T-cell (primary cell): ENCODE measurements at places on chromosomes 2 and 18.

DNA sequence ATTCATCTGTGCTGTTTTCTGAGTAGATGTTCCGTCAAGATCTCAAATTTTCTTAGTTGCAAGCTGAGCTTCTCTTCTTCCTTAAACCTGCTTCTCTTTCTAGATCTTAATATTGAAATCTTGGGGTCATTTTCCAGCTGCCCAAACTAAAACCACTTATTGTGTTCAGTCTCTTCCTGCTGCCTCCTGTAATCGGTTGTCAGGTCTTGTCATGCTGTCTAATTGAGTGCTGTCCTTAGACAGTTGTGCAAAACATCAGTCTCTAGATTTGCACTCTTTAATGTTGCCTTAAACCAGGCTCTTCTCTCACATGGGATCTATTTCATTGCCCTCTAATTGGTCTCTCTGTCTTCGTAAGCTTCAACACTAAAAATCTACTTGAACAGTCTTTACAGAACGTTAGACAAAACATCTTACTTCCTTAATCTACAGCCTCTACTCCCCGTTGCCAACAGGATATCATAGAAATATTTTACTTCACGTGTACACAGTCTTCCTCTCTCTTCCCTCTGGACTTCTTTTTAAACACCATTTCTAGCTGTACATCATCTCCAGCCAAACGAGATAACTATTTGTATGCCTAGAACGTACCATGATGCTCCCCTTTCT, 34.9 kb downstream of the GPD2 start:
- DNase-seq: no peak

- no peak for DNase-seq
Observed at GRCh38 chr18:24272229-24272525, 125.4 kb downstream of the OSBPL1A start.

GRCh38 chr2:240277807-240278522, 137.5 kb upstream of the OTOS start:
- DNase-seq: no peak

DNA sequence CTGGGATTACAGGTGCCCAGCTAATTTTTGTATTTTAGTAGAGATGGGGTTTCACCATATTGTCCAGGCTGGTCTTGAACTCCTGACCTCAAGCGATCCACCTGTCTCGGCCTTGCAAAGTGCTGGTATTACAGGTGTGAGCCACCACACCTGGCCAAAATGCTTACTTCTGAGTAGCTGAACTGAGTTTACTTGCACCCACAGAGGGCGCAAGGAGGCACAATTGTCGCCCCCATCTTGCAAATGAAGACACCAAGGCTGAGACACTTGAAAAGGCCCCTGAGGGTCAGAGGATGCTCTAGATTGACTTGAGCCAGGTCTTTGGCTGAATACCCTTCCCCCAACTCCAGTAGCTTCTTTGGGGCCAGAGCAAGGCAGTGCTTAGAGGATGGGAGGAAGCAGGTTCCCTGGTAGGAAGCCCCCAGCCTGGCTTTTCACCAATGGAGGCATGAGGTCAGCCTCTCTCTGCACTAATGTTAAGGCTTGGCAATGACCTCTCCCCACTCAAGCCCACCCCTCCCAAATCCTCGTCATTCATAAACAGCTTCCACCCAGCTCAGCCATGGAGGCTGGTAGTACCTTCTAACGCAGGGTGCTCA, 14.5 kb upstream of the KIF1A start:
- DNase-seq: no peak

DNA sequence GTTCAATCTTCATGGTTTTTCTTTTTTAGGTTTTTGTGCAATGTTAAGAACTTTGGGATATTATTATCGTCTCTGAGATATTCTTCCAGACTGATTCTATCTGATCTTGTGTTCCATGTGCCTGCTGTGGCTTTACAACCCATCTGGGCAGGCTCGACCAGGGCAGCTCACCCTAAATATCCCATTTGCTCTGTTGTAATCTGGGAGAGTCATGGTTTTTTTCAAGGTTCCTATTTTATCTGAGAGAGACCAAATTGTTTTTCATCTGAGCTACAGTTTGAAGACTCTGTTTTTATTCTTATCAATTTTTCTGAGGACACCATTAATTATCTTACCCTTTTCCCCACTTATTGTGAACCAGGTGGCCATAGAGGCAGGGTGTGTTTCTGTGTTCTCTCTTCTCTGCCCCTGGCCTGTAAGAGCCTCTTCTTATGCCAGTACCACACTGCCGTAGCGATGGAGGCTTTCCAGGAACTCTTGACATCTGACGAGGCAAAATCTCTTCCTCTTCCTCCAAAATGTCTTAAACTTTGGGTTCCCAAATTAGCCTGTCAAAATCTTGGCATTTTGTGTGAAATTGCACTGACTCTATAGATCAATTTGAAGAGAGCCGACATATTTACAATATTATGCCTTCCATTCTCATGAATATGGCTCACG, 3.1 kb downstream of the SP140L start:
- no peak for DNase-seq

DNA sequence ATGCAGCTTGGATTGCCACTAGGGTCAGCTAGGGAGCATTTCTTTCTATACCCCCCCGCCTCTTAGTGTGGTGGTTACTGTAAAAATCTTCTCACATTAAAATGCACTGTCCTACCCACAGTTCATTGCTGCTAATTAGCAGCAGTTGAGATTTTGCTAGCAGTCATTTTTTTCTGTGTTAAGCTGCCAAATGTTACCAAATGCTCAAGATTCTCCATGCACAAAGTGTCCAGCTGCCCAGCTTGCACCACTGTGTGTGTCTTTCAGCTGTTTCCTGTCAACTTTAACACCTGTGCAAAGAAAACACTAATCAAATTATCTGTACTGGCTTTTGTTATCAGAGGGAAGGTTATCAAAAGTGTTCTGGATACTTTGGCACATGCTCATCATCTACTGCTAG, 679.3 kb downstream of the NR4A2 start:
- no peak for DNase-seq

GRCh38 chr2:135093670-135094330, 41.7 kb downstream of the RAB3GAP1 start:
- no peak for DNase-seq

GRCh38 chr2:209383212-209383611, 40.6 kb upstream of the MAP2 start:
- no peak for DNase-seq

DNA sequence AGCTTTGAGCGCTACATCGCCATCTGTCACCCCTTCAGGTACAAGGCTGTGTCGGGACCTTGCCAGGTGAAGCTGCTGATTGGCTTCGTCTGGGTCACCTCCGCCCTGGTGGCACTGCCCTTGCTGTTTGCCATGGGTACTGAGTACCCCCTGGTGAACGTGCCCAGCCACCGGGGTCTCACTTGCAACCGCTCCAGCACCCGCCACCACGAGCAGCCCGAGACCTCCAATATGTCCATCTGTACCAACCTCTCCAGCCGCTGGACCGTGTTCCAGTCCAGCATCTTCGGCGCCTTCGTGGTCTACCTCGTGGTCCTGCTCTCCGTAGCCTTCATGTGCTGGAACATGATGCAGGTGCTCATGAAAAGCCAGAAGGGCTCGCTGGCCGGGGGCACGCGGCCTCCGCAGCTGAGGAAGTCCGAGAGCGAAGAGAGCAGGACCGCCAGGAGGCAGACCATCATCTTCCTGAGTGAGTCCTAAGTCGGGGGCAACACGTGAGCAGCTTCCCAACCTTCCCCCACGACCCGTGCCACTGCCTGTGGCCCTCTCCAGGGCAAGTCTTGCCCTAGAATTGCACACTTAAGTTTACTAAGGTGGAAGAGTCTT, 928 bp downstream of the GPR39 start:
- DNase-seq: no peak

DNA sequence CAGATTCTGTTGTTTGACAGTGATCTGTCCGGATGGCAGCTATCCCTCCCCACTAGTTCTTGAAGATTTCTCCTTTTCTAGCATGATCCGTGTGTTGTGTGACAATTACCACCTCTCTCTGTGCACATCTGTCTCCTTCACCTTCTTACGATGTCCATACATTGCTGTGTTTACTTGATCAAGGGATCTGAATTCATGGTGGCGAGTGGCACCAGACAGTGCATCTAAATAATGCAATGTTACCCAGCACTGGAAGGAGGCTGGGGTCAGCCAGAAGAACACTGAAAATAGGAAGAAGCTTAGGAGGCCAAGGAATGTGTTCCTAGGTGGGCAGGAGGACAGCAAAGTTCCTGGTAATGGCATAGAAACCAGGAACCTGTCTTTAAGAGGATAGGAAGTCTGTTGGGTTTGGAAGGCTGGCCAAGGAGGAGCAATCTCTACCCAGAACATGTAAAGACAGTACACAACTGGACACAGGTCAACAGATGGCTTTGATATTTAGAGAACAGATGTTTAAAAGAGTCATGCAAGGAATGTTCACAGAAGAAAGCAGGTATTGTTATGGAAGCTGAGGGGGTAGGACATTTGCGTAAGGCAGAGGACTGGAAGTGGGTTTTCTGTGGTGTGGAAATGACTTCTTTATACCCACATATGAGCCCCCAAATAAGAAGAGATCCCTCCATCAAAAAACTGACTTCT, 126.4 kb downstream of the HRH4 start:
- DNase-seq: no peak

DNA sequence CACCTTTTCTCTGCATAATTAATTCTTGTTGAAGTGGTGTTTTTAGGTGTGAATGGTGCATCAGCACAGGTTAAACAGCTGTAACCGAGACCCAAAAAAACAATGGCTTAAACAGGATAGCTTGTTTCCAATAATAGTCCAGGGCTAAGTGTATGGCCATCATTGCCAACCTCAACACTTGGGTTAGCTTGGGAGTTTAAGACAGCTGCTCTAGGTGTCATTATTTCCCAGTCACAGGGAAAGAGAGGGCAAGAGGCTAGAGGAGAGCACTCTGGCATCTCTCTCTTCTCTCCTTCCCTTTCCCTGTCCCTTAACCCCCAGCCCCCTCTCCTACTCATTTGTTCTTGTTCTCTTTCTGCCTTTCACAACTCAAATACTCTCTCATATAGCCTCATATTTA, 21.1 kb downstream of the BIRC6 start:
- no peak for DNase-seq

- DNase-seq: no peak
Observed at GRCh38 chr2:47050021-47050760, 104.9 kb downstream of the STPG4 start.

DNA sequence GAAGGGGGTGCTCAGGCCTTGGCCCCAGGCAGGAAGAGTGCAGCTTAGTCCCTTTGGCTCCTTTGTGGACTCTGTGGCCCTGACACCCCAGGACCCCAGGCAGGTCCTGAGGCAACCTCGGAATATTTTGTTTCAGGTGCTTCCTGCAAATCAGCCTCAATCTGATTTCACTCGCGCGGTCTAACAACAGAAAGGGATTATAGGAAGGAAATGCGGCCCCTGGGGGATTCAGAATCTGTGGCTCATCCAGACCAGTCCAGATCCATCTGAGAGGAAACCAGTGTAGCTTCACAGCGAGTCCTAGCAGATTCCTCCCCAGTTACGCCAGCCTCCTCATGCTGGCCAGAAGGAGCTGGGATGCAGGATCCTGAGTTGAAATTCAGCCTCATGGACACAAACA, 59.5 kb upstream of the YWHAQ start:
- DNase-seq: no peak

DNA sequence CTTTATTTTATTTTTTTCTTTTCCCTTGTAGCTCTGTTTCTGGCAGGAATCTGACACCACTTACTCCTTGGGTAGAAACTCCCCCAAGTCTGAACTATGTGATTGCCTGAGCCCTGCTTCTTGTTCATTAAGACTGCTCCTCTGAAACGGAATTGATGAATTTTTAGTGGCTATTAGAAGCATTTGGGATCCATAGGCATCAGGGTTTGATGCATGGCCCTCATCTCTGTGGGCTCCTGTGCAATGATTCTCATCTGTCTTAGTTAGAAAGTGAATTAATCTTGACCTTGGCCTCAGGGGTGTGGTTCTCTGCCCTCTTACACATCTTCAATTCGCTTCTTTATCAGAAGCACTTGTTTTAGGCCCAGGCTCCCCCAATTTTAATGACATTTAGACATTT, 31.0 kb upstream of the DARS1 start:
- DNase-seq: no peak

- no peak for DNase-seq
Observed at GRCh38 chr2:191155608-191156071, 4.8 kb upstream of the STAT4 start.

GRCh38 chr2:240601831-240602160, 15.3 kb downstream of the CAPN10 start:
- DNase-seq: no peak

DNA sequence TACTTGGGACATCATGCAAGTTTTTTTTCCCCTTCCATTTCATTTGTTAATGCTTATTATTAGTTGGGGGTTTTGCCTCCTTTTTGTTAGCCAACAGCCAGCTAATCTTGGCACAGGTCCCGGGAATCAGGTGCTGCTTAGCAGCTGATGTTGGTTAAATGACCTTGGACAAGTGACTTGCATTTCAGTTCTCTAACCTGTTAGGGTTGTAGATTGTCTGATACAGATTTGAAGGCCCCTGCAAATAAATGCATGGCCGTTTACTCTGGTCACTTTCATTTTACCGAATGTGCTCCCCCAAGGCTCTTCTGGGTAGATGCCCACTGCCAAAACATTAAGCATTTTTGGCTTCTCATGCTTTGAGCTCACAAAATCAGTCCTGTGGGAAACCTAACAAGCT, 120.9 kb downstream of the SPTBN1 start:
- no peak for DNase-seq

- DNase-seq: no peak
Observed at GRCh38 chr18:48923746-48924629, 26.8 kb downstream of the SMAD7 start.

- no peak for DNase-seq
Observed at GRCh38 chr2:147511491-147511948, 333.3 kb upstream of the ACVR2A start.

- no peak for DNase-seq
Observed at GRCh38 chr18:48638896-48639771, 100.3 kb downstream of the CTIF start.

DNA sequence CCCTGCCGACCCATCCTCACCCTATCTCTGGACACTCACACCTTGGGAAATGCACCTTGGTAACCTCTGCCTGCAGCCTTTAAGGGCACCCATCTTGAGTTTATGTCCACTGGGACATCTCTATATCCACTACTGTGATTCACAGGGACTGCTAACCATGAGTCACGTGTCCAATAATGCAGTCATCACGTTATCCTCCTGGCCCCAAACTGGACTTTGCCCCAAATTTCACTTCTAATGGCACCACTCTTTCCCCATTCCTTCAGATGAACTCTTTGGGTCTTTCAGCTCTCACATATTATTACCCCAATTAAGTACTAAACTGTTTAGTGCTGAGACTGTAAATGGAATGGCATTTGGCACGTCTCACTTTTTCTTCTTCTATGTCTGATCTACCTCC, 71.2 kb upstream of the TMEM200C start:
- no peak for DNase-seq

- DNase-seq: no peak
Observed at GRCh38 chr2:236658974-236659757, 89.5 kb downstream of the ACKR3 start.

GRCh38 chr2:25955869-25956535, 26.3 kb downstream of the KIF3C start:
- no peak for DNase-seq
